T1000 (cell line): ENCODE measurements at places on chromosomes 6 and 20.

- no peak for DNase-seq
These were observed 42.6 kb downstream of the UBE2V1 start for GRCh38 chr20:50070361-50070760.

DNA sequence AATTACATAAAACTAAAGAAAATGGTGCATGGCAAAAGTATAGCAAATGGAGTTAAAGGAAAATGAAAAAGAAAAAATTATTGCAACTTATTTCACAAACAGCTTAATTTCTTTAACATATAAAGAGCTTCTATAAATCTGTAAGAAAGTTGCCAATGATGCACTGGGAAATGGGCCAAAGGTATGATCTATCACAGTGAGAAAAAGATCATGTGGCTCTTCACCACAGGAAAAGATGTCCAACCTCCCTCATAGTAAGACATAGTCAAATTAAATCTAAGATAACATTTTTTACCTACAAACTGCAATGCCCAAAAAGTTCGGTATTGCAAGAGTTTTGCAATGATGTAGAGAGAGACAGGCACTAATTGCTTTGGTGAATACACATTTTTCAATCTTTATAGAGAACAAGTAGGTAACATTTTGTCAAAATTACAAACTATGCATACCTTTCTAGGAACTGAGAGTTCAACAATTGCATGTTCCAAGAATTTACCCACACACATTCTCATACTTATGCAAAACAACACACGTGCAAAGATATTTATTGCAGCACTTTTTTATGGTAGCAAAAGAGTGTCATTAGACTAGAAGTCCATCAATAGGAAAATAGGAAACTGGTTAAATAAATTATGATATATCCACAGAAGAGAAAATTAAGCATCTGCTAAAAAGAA is 372.6 kb downstream of the QKI start:
- DNase-seq: no peak

DNA sequence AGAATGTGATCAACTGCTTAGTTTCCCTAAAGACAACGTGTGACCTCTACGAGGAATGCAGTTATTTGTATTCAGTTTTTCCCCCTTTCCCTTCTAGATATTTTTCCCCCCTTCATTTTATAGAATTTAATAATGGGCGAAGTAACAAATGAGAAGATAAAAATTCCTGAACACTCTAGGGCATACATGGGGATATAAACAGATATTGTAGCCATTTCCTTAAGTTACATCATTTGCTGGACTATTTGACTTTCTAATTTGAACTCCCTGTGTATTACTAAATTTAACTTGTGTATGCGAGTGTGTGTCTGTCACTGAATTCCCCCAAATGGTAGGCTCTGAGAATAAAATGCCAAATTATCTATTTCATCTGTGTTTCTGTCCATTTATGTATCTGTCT is 99.0 kb upstream of the ZFP64 start:
- no peak for DNase-seq

GRCh38 chr6:85670573-85670972 is 27.9 kb upstream of the SYNCRIP start:
- DNase-seq: no peak

GRCh38 chr6:90151576-90152422 is 144.8 kb downstream of the BACH2 start:
- no peak for DNase-seq

- DNase-seq: no peak
These were observed 102.5 kb downstream of the TAF4 start for GRCh38 chr20:61963149-61963548.

DNA sequence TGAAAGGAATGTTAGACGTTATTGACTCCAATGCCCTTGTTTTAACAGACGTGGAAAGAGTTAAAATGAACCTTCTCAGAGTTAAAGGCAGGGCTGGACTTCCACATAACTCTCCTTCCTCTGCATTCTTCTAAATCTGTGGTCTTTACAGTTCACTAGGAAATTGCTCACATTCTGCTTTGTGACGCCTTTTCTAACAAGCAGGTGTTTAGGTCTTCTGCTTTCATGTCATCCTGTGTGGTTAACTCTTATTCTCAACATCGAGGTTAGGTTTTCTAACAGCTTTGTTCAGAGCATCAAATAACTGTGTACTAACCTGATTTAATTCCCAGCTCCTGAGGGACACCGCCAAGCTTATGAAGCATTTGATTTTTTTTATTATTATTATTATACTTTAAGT is 81.3 kb upstream of the NT5E start:
- no peak for DNase-seq

DNA sequence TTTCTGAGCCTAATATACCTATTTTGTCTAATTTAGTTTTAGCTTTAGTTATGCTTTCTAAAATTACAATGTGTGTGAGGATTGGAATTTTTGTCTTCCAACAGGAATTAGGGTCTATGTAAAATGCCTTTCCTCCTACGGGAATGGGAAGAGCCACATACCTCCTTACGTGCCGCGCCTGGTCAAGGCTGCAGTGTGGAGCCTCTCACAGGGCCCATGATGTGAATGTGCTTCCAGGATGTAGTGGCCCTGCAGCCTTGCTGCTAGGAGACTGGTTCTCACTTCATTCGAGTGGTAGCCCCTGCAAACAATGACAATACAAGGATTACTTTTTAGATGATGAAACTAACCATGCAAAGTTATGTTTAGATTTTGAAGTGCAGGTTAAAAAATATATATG is 110.2 kb downstream of the SOBP start:
- DNase-seq: no peak

- DNase-seq: no peak
These were observed 79.2 kb upstream of the PHACTR2 start for GRCh38 chr6:143598466-143599080.

GRCh38 chr6:166417285-166417691 is 34.5 kb upstream of the MPC1 start:
- DNase-seq: no peak

- no peak for DNase-seq
These were observed 16.6 kb downstream of the HLA-DPB1 start for GRCh38 chr6:33092385-33092784.

GRCh38 chr20:42181064-42181463 is 562.9 kb upstream of the CHD6 start:
- no peak for DNase-seq

GRCh38 chr20:41140226-41141133 is 3.1 kb downstream of the PLCG1 start:
- no peak for DNase-seq

GRCh38 chr6:4010689-4011090 is 68.2 kb downstream of the FAM217A start:
- no peak for DNase-seq

DNA sequence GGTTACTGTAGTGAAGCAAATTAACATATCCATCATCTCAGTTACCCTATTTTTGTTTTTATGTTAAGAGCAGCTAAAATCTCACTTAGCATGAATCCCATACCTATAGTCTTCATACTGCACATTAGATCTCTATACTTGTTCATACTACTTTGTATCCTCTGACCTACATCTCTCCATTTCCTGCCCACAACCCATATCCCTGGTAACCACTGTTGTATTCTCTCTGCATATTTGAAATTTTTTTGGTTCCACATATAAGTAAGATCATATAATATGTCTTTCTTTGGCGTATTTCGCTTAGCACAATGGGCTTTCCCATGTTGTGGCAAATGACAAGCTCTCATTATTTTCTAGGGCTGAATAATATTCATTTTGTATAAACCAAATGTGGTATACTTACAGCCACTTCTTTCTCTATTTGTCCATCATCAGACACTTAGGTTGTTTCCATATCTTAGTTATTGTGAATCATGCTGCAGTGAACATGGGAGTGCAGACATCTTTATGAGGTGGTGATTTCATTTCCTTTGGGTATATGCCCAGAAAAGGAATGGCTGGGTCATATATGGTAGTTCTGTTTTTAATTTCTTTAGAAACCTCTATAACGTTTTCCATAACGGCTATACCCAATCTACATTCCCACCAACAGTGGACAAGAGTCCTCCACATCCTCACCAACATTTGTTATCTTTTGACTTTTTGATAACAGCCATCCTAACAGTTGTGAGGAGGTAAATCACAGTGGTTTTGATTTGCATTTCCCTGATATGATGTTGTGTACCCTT is 39.8 kb downstream of the BACH2 start:
- no peak for DNase-seq

GRCh38 chr6:2915150-2915549 is 12.0 kb upstream of the SERPINB9 start:
- no peak for DNase-seq

- DNase-seq: no peak
These were observed 6.2 kb downstream of the CSE1L start for GRCh38 chr20:49052334-49052733.

DNA sequence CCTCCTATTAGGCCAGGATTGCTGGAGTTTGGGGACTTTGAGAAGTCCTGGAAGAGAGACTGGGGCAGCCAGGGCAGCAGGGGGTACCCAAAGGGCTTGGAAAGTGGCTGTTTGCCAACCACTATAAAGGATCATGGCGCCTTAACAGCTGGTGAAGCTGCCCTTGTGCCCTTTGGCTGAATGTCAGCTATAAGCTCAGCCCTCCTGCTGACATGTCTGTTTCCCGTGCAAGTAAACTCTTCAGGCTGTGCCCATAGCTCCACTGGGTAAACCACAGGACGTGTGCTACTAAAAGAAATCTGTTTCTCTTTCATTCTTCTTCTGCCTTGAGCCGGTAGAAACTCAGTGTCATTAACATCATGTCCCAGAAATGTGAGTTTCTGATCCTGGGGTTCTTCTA is 97.3 kb downstream of the CAP2 start:
- DNase-seq: no peak

- DNase-seq: no peak
These were observed 98.2 kb upstream of the ESR1 start for GRCh38 chr6:151709329-151709728.

GRCh38 chr6:106807947-106808611 is 166.4 kb downstream of the CD24 start:
- DNase-seq: no peak

GRCh38 chr6:147873816-147874215 is 365.3 kb downstream of the SAMD5 start:
- DNase-seq: no peak

DNA sequence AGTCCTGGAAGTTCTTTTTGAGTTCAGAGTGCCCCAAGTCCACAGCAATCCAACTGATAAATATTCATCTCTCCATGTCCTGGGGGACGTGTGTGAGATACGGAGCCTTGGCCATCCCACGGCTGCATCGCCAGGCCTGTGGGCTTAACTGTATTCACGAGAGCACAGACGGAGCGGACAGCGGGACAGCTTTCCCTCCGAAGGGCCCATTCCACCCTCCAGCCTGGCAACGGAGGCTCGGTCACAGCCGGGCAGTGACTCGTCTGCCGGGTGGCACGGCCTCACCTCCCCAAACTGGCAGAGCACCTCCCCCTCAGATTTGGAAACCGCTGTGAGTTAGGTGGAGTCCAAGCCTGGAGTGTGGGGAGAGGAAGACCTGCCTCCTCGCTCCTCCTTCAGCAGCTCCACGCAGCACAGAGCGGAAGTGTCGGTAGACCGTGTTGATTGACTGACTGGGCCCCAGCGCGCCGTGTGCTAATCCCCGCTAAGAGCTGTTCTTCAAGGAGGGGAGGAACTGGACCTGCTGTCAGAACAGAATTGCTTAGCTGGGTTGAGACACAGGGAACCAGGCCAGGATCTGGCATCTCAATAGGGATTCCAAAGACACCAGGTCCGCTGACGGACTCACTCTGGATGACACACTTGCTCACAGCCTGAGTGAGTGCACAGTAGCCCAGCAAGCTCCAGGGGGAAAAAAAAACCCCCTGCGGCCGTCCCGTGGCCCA is 10.9 kb downstream of the FOXF2 start:
- no peak for DNase-seq

DNA sequence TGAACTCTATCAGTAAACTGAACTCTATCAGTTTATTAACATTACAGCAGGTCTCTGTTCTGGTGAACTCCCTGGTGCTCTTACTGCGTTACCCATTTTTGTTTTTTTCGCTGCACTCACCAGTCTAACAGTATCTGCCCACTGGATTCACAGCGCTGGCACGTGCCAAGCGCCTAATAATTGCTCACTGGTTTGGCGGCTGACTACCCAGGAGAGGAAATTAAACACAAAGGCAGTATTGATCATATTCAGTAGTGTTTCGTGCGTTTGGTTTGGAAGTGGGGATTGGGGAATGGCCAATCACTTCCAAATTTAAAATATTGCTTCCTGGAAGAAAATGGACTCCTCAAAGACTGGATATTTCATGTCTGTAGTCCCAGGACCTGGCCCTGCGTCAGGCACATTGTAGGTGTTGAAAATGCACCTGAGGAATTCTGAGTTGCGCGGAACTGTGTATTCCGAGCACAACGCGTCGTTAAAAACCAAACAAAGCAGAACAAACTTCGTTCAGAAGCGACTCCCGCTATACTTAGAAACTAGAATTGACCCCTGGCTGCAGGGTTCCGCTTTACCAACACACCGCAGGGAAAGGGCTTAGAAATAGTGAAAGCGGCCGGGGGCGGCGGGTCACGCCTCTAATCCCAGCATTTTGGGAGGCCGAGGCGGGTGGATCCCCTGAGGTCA is 1.1 kb upstream of the RPS12 start:
- DNase-seq: no peak

GRCh38 chr6:52340603-52340880 is 21.4 kb upstream of the PAQR8 start:
- DNase-seq: no peak

DNA sequence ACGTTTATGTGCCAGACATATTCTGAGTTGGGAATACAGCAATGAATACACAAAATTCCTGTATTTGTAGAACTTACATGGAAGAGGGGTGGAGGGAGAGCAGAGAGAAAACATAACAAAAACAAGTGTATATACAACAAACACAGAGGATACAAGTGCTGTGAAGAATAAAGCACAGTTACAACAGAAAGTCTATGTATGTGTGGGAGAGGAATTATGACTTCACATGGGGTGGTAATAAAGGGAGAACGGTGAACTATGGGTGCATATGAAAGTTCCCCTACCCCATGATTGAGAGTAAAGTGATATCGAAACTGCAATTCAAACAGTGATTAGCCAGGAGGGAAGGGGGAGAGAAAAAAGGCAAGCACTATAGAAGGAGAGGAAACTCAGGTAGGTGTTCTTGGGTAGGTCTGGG is 24.6 kb downstream of the HBS1L start:
- DNase-seq: no peak

- DNase-seq: no peak
These were observed 483 bp downstream of the SMIM26 start for GRCh38 chr20:18567739-18568091.
